ENCODE measurements at places on chromosomes 13 and 19.

DNA sequence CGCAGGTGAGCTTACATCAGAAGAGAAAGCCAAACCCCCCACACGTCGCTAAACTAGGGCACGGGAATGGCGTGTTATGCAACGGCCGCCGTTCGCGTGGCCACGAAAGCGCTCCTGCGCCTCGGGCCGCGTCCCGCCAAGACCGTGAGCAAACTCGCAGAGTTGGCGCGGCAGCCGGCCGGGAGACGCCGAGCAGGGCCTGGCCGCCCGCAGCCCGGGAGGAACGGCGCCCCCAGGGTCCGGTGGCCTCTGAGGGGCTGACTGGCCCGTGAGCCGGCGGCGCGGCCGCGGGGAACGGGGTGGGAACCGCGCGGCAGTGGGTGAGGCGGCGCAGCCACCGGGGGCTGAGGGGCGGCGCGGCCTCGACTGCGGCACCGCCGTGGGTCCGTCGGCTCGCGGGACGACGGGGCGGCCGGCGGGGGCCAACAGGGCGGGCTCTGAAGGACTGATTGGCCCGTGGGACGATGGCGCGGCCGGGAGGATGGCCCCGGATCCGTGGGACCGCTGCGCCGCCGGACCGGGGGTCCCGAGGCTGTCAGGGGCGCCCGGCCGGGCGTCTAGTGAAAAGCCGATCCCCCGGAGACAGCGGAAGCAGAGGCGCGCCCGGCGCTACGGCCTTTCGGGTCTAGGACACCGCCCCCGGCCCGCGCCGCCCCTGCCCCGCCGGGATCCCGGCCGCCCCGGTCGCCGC is 903 bp downstream of the LATS2 start:
- peak; percentile 47 for DNase-seq

DNA sequence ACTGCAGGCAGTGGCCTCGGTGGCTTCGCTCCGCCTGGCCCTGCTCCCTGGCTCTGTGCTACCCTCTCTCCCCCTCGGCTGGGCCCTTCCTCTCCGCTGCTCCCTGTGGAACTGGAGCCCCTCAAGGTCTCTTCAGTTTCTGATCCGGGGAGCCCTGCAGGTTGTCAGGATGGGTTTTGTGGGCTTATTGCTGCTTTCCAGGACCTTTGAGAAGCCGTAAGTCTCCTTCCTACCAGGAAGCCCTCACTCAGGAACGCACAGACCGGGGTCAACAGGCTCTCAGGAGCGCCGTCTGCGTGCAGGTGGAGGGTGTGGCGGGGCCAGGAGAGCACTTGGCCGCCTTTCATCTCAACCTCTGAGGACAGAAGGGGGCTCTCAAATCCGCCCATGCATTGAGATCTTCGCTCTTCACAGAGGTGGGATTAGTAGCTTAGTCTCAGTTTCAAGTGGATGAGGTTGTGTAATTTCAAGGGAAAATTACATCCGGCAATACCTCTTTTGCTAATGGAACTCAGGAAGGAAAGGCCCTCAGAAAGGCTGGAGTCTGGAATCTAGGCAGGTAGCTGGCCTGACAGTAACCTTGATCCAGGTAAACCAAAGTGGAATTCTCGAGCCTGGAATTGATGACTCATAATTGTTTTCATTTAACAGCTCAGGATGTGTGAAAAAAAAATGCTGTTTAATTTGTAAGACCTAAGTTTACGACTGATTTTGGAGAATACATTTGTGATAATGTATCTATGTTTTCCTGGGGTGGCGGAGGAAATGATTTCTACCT is 102.0 kb downstream of the ATP11A start:
- no peak for DNase-seq

DNA sequence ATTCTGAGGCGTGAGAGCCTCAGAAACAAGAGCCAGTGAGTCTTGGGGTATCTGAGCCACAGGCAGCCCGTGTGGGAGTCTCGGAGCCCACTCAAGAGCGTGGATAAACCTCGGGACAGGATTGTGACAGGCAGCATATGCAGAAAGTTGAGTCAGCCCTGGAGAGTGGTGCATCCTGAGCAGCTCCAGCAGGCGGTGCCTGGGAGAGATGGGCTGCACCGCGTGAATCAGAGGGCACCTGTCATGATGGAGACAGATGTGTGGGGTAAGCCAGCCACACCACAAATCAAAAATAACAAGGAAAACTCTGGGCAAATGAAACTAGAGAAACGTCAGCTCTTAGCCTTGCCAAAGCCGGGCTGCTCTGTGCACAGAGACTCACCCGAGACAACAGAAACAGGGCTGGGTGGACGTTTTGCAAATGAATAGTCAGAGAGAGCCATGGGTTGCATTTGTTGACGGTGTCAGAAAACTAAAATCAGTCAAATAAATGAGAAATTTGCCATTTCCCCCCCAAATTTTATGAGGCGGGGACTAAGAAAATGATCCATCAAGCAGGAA is 30.0 kb upstream of the POP4 start:
- DNase-seq = no peak

DNA sequence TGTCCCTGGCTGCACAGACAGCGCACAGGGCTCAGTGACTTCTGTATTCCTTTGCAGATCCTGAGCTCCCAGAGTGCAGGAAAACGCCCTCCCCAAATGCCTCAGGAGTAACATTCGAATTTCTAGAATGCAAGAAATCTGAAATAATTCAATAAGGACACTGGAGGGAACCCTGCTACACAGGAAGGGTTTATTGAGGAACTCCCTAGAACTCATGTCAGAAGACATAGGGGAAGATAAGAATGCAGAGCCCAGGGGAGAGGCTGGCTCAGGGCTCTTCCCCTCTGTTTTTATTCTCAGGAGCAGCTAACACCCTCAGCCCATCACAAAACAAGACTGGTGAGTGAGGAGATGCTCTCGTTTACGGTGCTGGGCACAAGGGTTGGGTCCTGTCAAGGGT is 6.8 kb downstream of the LILRA1 start:
- DNase-seq = no peak

- DNase-seq = no peak
These were observed at the start of gene CD37 for GRCh38 chr19:49335071-49335783. TSS of gene CD37 (plus strand) at chr19:49335406. CDS start at chr19:49335541, 135 bp downstream.

DNA sequence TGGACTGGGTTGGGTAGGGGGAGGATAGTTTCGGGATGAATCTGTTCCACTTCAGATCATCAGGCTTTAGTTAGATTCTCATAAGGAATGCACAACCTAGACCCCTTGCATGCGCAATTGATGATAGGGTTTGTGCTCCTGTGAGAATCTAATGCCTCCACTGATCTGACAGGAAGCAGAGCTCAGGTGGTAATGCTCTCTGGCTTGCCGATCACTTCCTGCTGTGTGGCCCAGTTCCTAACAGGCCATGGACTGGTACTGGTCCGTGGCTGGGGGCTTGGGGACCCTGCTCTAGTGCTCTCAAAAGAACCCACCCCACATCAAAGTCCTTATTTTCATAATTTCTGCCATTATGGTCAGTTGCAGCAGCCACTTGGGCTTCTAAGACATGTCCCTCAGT is 30.1 kb downstream of the DNAJC3 start:
- DNase-seq = no peak

- DNase-seq = no peak
These were observed 83.2 kb upstream of the IRS2 start for GRCh38 chr13:109869312-109870237.

DNA sequence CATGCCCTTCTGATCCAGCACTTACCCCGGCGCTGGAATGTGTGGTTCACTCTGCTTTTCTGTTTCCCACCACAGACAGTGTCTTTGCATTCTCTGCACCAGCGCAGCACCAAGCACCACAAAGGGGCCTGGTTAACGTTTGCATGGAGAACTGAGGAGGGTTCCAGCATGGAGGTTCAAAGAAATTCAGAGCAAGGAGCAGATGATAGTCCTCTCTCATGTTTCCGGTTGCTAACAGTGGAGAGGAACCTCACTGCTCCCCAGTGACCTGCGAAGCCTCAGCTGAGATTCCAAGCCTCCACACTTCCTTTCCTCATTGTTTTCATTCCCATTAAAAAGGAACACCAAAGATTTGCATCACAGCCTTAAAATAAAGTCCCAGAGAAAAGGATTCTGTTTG is 99.7 kb downstream of the STARD13 start:
- DNase-seq = no peak

DNA sequence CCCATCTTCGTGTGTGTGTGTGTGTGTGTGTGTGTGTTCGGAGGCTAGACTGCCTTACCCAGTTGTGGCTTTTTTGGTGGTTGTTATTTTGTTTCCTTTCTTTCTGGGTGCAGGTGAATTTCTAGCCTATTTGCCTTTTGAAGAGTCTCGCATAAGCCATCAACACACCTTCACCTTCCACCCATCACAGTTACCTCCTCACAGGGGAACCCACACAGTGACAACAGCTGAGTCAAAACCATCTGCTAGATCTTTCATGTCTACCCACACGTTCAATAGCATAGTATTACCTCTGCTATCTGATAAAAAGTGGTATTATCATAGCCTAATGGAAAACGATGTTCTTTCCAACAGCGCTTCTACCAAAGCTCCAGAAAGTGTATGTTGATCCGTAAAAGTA is 303.2 kb upstream of the TMTC4 start:
- no peak for DNase-seq

GRCh38 chr13:96191367-96191766 is 101.5 kb downstream of the HS6ST3 start:
- no peak for DNase-seq

DNA sequence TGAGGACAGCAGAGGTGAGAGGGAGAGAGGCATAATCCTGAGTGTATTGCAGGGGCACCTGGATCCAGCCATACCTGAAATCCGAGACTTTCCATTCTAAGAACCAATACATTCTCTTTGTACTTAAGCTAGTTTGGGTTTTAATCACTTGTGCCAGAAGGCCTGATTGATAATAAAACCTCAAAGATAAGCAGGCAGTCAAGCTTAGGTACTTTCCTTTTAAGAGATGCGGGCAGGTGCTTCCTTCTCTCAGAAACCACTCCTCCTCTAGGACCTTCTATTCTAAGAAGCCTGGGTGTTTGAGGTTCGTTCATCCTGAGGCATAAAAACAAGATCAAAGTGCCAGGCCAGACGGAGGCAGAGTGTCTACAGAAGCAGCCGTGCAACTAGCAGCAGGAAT is 22.2 kb downstream of the FAM187B start:
- no peak for DNase-seq

DNA sequence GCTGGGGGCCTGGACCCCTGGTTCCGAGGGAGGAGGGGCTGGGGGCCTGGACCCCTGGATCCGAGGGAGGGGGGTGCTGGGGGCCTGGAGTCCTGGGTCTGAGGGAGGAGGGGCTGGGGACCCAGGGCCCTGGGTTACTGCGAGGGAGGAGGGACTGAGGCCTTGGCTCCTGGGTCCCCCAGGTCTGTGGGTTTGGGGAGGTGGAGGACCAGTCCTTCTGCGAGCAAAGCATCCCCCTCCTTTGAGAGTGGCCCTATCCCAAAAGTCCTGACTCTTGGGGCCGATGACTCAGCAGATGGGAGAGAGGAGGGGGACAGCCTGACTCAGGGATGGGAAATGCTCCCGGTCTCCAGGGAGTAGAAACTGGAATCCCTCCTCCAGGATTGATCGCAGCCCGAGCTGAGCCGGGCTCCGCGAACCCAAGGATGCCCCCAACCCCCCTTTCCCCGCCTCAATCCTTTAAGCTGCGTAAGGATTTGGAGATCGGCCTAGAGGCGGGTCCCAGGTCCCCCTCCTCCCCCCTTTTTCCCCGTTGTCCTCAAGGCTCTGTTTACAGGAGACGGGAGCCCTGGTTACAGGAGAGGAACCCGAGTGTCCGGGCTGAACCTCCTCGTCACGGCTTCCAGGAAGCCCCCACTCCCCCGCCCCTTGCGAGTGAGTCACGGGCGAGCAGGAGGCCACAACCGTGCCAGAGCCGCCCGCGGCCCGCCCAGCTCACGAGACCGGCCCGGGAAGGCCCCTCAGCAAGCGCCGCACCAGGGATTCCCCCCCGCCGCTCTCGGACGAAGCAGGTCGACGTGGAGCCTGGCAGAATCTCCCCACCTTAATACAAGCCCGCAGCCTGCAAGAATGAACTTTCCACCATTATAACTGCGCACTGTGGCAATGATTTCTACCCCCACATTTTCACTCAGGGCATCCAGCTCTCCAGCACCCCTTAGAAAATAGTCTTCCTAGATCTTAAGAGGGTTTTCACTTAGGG is 3.0 kb upstream of the ZFP36 start:
- peak; percentile 85 for DNase-seq

DNA sequence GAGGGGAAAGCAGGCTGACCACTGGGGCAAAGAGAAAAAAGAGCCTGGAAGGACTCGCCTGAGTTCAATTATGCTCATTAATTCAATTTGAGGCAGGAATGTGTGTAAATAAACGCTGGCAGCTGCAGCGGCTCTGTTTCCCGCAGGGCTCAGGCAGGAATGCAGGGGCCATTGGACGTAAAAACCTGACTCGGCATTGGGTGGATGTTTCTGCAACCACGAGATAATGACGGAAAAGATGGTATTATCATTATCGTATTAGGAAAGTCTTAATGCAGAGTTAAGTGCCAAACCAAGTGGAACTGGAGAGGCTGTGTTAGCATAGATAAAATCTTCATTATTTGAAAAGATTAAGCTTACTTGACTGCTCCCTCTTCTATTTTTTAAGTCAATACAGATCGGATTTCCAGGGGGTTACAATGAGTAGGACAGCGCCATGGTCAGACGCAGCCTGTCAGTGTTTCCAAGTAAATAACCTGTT is 169.8 kb downstream of the SHISA2 start:
- no peak for DNase-seq

GRCh38 chr19:18531485-18531884 is 9.6 kb upstream of the ELL start:
- DNase-seq = no peak

GRCh38 chr19:47539747-47540311 is 25.0 kb upstream of the NAPA start:
- no peak for DNase-seq

GRCh38 chr13:39913928-39914327 is 258.5 kb downstream of the COG6 start:
- DNase-seq = no peak

- DNase-seq = no peak
These were observed 286.7 kb upstream of the SLITRK6 start for GRCh38 chr13:86085890-86086289.

- DNase-seq = peak; percentile 28
These were observed at the start of gene RSPH6A for GRCh38 chr19:45814851-45815480. TSS of gene RSPH6A (minus strand) at chr19:45815308. CDS start at chr19:45815176, 132 bp downstream.

DNA sequence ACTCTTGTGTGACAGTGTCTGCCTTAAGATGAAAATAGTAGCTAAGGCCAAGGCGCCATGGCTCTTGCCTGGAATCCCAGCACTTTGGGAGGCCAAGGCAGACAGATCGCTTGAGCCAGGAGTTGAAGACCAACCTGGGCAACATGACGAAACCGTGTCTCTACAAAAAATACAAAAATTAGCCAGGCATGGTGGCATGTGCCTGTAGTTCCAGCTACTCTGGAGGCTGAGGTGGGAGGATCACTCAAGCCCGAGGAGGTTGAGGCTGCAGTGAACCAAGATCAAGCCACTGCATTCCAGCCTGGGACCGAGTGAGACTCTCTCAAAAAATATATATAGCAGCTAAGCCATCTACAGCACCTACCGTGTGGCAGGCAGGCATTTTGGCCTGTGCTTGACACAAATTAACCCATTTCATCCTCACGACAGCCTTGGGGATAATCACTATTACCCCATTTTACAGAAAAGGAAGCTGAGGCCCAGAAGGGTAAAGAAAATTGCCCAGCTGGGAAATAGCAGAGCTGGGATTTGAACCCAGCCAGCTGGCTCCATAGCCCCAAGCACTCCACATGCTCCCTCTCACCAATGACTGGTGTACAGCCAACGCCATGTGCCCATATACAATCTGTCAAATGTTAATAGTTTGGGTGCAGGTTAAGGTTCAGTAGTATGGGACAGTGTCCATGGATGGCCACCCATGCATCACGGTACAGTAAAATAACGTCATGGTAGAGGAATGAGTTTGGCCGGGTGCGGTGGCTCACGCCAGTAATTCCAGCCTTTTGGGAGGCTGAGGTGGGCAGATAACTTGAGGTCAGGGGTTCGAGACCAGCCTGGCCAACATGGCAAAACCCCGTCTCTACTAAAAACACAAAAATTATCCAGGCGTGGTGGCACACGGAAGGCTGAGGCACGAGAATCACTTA is 3.1 kb downstream of the SLC1A5 start:
- no peak for DNase-seq

Data from endothelial cell (in vitro differentiated cells).